Thoracic aorta (tissue), 2 donors: ENCODE measurements at places on chromosomes 13 and 19.

- DNase-seq: no peak
Observed at GRCh38 chr19:13089139-13089856, 13.4 kb downstream of the LYL1 start.

GRCh38 chr19:3398900-3399278 lies 32.5 kb downstream of the NFIC start:
- DNase-seq: no peak

DNA sequence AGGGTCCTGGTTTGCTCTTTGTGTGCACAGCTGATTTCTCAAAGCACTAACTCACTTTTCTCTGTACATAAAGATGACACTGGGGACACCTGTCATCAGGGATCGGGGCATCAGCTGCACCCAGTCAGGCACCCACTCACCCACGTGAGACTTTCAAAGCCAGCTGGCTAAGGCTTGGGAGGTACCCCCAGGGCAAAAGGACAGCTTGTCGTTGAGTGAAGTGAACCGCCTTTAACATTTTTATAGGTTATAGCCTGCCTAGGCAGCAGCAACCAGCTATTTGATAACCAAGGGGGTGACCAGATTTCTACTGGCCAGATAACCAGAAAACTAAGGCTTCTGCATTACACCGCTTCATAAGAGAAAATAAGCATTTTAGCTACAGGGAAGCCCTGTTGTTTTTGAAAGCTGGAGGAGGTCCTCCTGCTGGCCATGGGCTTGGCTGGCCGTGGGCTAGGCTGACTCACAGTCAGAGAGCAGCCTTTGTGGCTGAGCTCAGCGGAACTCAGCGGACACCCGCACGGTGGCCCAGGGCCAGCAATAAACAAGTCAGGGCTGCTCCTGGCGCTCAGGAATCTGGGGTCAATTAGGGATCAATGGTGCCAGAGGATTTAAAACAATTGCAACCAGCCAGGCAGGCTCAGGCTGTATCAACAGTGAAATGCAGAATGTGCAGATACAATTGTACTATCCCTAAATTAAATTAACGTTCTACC lies 57.1 kb downstream of the ALOX5AP start:
- peak; percentile 38 for DNase-seq

DNA sequence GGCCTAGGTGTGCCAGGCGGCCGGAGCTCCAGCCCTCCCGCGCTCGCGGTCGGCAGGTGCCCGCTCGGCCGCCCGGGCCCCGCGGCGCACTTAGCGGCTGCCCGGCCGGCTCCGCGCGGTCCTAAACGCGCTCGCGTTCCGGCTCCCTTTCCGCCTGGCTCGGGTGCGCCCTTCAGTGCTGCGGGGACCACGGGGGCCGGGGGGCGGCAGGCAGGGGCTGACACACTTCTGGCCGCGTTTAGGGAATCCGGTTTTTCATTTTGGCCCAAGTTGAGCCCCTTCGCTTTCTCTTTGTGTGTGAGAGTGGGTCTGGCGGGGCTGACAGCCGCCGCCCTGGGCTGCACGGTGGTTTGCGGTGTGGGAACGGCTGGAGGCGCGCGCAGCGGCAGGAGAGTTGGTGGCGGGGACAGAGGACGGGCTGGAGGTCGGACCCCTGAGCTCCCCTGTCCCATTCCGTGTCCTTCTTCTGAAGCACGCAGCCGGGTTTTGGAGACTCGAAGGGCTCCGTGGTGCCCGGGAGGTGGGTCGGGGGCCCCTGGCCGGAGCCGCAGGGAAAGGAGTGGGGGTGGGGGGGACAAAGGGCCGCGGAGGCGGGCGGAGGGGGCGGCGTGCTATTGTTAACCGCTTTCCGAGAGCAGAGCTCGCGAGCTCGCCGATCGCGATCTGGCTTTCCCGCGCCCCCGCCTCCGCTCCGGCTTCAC lies 3.1 kb downstream of the FGF9 start:
- DNase-seq: no peak

- DNase-seq: no peak
Observed at GRCh38 chr19:10289836-10290356, at the start of gene ICAM5. TSS of gene ICAM5 (plus strand) at chr19:10289952. CDS start at chr19:10290044, 92 bp downstream.

- no peak for DNase-seq
Observed at GRCh38 chr13:50668049-50668448, 175.4 kb downstream of the DLEU7 start.

GRCh38 chr13:61277586-61278276 lies 137.9 kb downstream of the PCDH20 start:
- DNase-seq: no peak
